H9 (cell line): ENCODE measurements at places on chromosomes 6 and 20. TPM values are rescaled to one million over a fixed set of nuclear protein-coding genes. Genes with fewer than 3 reads are reported as not detected.

RPL7L1 gene
- 126 and 130 TPM in 2 replicates for total RNA-seq

SALL4 gene
- total RNA-seq: 276 and 279 TPM in 2 replicates

SYTL3 gene
- 0.09 and 0.20 TPM in 2 replicates for total RNA-seq

EPB41L1 gene
- 29.9 and 31.1 TPM in 2 replicates for total RNA-seq

CRISP3 gene
- not detected in 2 replicates for total RNA-seq

TREML2 gene
- total RNA-seq: 0.07 TPM in 2 replicates

OVOL2 gene
- total RNA-seq: 5.8 and 6.4 TPM in 2 replicates

SMPD2 gene
- 13.0 and 13.1 TPM in 2 replicates for total RNA-seq

SLC26A8 gene
- 0.09 and 0.55 TPM in 2 replicates for total RNA-seq

SOX18 gene
- 1.6 and 2.0 TPM in 2 replicates for total RNA-seq

NOX3 gene
- not detected in 2 replicates for total RNA-seq

TMEM244 gene
- total RNA-seq: not detected in 2 replicates

SOX4 gene
- 108 and 112 TPM in 2 replicates for total RNA-seq

AVP gene
- total RNA-seq: not detected in 2 replicates

METTL24 gene
- 0.35 and 0.61 TPM in 2 replicates for total RNA-seq

PRR18 gene
- 0.11 TPM in 1 of 2 replicates, not detected in the other for total RNA-seq

ADTRP gene
- total RNA-seq: not detected in 2 replicates

RSPH9 gene
- total RNA-seq: 0.39 and 0.50 TPM in 2 replicates

SNPH gene
- total RNA-seq: 1.8 TPM in 2 replicates

SLC24A3 gene
- 0.83 and 1.1 TPM in 2 replicates for total RNA-seq

HMGCLL1 gene
- total RNA-seq: 0.20 and 0.24 TPM in 2 replicates

CASS4 gene
- total RNA-seq: not detected in 2 replicates

PSMB9 gene
- 3.2 and 3.5 TPM in 2 replicates for total RNA-seq

ELOVL2 gene
- total RNA-seq: 0.46 and 0.57 TPM in 2 replicates

ISM1 gene
- total RNA-seq: 0.20 and 0.24 TPM in 2 replicates

RSPH4A gene
- 0.31 and 0.33 TPM in 2 replicates for total RNA-seq

FOXS1 gene
- 0.22 TPM in 1 of 2 replicates, not detected in the other for total RNA-seq

MOXD1 gene
- 2.3 and 2.5 TPM in 2 replicates for total RNA-seq

POPDC3 gene
- 5.7 and 6.0 TPM in 2 replicates for total RNA-seq

TRIM40 gene
- not detected in 2 replicates for total RNA-seq

RPS6KA2 gene
- 10.4 and 12.3 TPM in 2 replicates for total RNA-seq

NEU1 gene
- total RNA-seq: 35.1 and 36.2 TPM in 2 replicates

HAO1 gene
- total RNA-seq: not detected in 2 replicates

SLC17A2 gene
- total RNA-seq: not detected in 2 replicates

ARHGAP18 gene
- total RNA-seq: 2.0 and 2.4 TPM in 2 replicates

ABCC10 gene
- 28.0 and 31.8 TPM in 2 replicates for total RNA-seq

RALGAPB gene
- total RNA-seq: 28.5 TPM in 2 replicates

POU5F1 gene
- 2,134 TPM in 2 replicates for total RNA-seq
